Neuronal stem cell (in vitro differentiated cells): ENCODE measurements at places on chromosomes 2 and 18.

DNA sequence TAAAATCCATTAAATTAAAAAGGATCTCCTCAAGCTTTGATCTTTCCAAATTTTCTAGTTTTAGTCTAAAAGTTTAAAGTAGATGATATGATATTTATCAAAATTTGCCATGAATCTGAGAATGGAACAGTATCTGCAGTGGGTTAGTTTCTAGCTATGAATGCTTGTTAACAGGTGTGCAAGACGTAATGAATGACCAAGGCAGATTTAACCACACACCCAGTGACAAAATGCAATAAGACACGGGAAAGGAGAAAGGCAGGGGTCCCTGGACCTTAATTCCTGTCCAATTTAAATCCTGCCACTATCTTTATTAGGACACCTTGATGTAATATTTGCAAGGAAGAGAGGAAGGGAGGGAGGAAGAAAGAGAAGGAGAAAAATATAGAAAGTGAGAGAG is 30.5 kb upstream of the PEX13 start:
- H3K27me3 ChIP-seq, result no peaks in the 10 kb centered on the region
- DNase-seq, result no peak
- no peaks in the 10 kb centered on the region for H3K36me3 ChIP-seq
- no peak overlapping the region for H3K27ac ChIP-seq
- no peak overlapping the region for H3K4me3 ChIP-seq
- H3K4me1 ChIP-seq, result no peaks in the 10 kb centered on the region

DNA sequence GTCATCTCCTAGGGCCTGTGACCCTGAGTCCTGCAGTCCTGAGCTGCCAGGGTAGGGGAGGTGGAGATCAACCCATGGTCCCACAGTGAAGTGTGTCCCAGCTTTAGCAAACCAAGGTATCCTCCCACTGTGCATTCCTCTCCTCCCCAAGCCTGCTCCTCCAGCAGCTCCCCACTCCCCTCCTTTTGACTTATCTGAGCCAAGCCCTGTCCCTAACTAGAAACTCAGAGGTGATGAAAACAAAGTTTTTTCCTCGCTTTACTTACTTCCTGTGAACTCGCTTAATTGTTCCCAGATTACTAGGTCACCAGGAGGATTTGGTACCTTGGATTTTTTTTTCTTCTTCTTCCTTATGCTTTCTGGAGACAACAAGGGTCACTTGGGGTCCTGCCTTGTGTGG is 80.8 kb downstream of the EHD3 start:
- H3K4me1 ChIP-seq, result peaks cover 2% of the 10 kb centered on the region
- no peak for DNase-seq
- no peaks in the 10 kb centered on the region for H3K36me3 ChIP-seq
- H3K27me3 ChIP-seq, result no peaks in the 10 kb centered on the region
- no peak overlapping the region for H3K27ac ChIP-seq

DNA sequence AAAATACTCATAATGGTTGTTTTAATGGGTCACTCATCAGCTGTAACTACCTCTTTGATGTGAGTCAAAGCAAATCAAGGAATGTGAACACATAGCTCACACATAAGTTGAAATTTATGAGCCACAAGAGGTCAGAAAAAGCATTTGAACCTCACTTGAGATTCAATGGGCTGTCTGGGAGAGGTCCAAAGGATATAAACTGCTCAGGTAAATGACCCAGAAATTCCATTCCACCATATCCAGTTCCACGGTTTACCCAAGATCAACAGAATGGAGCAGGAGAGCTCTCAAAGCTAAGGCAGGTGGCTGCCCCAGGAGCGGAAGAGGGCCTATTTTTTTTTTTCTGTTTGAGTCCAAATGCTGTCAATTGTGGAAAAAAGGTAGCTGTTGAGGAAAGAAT is 464.1 kb downstream of the TNS1 start:
- H3K36me3 ChIP-seq, result no peaks in the 10 kb centered on the region
- no peak overlapping the region for H3K27ac ChIP-seq
- H3K27me3 ChIP-seq, result peaks cover 7% of the 10 kb centered on the region
- H3K4me1 ChIP-seq, result no peaks in the 10 kb centered on the region
- no peak overlapping the region for H3K4me3 ChIP-seq

DNA sequence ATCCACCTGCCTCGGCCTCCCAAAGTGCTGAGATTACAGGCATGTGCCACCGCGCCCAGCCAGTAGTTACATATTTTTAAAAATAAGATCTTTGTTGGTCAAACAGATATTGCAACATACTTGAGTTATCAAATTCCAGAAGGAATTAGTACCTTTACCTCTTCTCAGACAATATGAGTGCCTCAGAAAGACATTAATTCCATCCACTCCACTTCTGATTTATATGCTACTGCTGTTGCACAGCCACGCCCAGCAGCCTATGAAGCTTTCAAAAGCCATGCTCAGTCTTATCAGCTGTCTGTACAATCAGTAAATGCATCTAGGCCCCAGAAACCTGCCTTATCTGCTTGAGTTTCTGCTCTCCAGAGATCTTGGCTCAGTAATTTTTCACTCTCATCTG is 47.8 kb downstream of the MEX3C start:
- H3K4me3 ChIP-seq, result no peak overlapping the region
- H3K27ac ChIP-seq, result no peak overlapping the region

- no peaks in the 10 kb centered on the region for H3K36me3 ChIP-seq
- H3K27me3 ChIP-seq, result peaks cover 17% of the 10 kb centered on the region
- no peak overlapping the region for H3K27ac ChIP-seq
- no peak for DNase-seq
- H3K4me3 ChIP-seq, result no peak overlapping the region
These were observed 1.9 kb downstream of the PRSS56 start for GRCh38 chr2:232521959-232522622.

DNA sequence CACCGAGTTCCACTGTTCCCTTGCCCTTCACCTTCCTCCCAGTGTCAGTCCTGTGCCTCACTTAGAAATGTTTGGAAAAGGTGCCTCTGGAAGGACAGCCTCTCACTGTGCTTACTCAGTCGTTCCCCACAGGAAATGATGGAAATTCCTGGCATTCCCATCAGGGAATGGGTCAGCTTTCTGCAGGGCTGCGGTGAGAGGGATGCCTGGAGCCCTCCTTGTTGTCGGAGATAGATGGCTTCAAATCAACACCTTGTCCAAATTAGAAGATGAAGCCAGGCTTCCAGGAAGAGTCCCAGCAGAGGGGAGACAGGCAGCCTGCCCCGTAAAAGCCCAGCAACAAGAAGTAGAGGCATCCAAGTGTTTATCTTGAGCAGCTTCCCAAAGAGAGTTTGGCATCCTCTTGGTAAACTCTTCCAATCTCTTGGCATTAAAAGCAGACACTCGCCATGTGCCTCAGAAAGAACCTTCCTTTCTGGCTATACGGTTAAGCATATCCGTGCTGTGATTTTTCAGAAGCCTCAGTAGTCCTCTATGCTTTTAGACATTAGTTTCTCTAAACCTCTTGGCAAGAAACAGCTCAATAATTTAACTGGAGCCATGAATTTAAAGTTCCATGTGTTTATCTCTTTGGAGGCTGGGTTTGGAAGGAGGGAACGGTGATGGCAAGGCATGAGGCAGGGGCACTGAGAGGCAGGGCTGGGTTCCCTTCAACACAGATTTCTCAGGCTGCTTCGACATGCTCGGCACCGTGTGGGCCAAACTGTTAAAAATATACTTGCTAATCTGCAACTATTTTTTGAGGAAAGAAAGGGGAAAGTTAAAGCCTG is 25.1 kb downstream of the COLEC12 start:
- H3K36me3 ChIP-seq, result no peaks in the 10 kb centered on the region
- DNase-seq, result no peak
- H3K27me3 ChIP-seq, result no peaks in the 10 kb centered on the region
- peaks cover 5% of the 10 kb centered on the region for H3K4me1 ChIP-seq
- H3K4me3 ChIP-seq, result no peak overlapping the region
- no peak overlapping the region for H3K27ac ChIP-seq

DNA sequence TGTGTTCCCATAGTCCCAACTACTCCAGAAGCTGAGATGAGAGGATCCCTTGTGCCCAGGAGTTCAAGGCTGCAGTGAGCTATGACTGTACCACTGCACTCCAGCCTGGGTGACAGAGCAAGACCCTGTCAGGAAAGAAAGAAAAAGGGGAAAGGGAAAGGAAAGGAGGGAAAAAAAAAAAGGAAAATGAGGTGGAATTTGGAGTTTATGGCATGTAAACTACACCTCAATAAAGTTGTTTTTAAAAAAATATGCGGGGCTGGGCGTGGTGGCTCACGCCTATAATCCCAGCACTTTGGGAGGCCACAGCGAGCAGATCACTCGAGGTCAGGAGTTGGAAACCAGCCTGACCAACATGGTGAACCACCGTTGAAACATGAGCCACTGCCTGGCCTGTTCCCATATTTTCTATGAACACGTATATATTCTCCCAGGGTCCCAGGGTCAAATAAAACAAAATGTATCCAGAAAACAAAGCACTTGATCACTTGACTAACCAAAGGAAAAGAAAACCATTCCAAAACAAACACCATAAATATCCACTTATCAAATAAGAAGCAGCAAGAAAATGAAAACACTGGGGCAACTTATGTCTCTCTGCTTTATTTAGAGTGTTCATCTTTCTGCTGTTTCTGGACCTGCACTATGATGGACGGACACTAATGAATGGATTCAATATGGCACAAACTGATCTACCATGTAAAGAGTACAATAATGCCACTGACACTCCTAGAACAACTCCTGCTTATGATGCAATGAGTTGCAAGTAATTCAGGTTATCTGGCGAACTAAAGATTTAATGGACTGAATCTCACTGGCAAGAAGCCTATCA is 56.8 kb downstream of the ASXL2 start:
- no peak overlapping the region for H3K27ac ChIP-seq
- no peaks in the 10 kb centered on the region for H3K36me3 ChIP-seq
- no peaks in the 10 kb centered on the region for H3K4me1 ChIP-seq
- H3K27me3 ChIP-seq, result no peaks in the 10 kb centered on the region

- H3K27ac ChIP-seq, result no peak overlapping the region
- H3K36me3 ChIP-seq, result no peaks in the 10 kb centered on the region
- DNase-seq, result no peak
- no peak overlapping the region for H3K4me3 ChIP-seq
These were observed 680.7 kb downstream of the NR4A2 start for GRCh38 chr2:155651851-155652250.

- no peaks in the 10 kb centered on the region for H3K27me3 ChIP-seq
- H3K4me1 ChIP-seq, result no peaks in the 10 kb centered on the region
- H3K27ac ChIP-seq, result no peak overlapping the region
- H3K4me3 ChIP-seq, result no peak overlapping the region
- no peak for DNase-seq
These were observed 51.3 kb upstream of the RASGRP3 start for GRCh38 chr2:33425161-33425560.

DNA sequence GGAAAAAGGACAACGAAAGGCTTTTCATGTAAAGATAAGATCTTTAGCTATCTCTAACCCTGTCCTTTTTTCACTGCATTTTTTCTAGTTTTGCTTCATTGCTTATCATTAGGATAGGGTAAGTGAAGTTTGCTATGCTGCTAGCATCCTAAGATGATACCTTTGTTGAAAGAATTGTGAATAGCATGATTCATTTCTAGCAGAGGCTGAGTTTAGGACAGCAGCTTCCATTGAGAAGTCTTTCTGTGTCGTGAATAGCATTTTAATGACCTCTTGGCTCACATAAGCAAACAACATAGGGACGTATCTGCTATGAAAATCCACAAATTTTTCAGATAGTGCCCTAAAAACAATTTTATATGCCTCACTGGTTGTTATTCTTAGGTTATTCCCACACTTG is 36.4 kb upstream of the GAREM2 start:
- no peak overlapping the region for H3K27ac ChIP-seq

DNA sequence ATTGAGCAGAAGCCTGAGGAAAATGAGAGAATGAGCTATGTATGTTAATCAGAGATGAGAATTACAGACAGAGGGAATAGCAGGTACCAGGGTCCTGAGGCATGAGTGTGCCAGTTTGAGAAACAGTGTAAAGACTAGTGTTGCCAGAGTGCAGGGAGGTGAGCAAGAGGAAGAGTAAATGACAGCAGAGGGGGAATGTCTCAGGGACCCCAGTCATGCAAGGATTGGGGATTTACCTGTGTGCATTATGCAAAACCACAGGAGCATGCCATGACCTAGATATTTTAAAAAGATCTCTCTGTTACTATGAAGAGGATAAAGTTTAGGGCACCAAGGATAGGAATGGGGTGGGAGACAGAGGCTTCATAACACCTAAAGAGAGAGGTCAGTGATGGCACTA is 72.1 kb downstream of the TTC32 start:
- H3K4me1 ChIP-seq, result no peaks in the 10 kb centered on the region
- no peaks in the 10 kb centered on the region for H3K27me3 ChIP-seq
- H3K4me3 ChIP-seq, result no peak overlapping the region
- H3K36me3 ChIP-seq, result no peaks in the 10 kb centered on the region
- no peak for DNase-seq

DNA sequence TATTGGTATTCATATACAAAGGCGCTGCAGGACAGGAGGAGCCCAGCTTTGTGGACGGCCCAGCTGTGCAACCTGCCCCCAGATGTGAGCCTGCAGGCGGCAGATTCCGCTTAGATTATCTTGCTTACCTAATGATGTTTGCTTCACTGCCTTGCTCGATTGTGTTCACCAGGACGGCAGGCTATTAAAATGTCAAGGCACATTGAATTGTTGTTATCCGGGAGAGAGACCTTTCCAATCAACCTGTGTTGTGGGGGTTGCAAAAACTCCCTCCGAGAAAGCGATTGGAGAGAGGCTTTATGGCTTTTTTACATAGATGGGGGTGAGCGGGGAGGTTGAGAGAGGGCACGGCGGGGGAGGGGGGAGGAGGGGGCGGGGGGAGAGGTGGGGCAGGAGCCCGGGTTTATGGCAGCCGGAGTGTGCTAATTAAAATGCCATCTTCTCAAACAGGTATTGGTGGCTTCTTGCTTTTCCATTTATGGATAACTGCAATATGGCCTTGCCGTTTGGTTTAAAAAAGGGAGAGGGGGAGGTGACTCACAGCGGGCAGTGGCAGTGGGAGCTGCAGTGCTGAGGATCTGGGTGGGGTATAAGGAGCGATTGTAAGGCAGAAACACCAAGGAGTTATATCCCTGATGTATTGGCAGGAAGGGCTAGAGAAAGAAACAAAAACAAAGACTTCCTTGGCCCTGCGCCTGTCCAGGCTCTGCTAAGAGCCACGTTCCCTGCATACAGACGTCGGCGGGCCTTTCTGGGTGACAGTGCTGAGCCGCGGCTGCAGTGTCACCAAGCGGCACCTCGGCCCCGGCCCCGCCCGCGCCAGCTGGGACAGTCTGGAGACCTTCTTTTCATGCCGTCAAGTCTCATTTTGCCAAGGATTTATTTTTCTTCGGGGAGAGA is 97.2 kb downstream of the INSIG2 start:
- H3K27ac ChIP-seq, result peak overlapping the region; percentile 85
- peaks cover 24% of the 10 kb centered on the region for H3K27me3 ChIP-seq
- H3K4me1 ChIP-seq, result peaks cover 7% of the 10 kb centered on the region
- H3K36me3 ChIP-seq, result no peaks in the 10 kb centered on the region

- H3K4me3 ChIP-seq, result no peak overlapping the region
- H3K36me3 ChIP-seq, result peaks cover 57% of the 10 kb centered on the region
- no peak overlapping the region for H3K27ac ChIP-seq
- DNase-seq, result no peak
These were observed 440.2 kb upstream of the LYPD1 start for GRCh38 chr2:133110201-133110600.

- H3K36me3 ChIP-seq, result no peaks in the 10 kb centered on the region
- H3K27me3 ChIP-seq, result no peaks in the 10 kb centered on the region
- H3K27ac ChIP-seq, result no peak overlapping the region
- H3K4me3 ChIP-seq, result no peak overlapping the region
- H3K4me1 ChIP-seq, result no peaks in the 10 kb centered on the region
These were observed 38.6 kb upstream of the ACADL start for GRCh38 chr2:210263841-210264240.
